ENCODE measurements at places on chromosomes 16 and 17.
A peak's percentile ranks its signal among the peaks of the same experiment; 100 is the strongest.

- no peak for DNase-seq
Observed at GRCh38 chr17:66620528-66620927, 214.4 kb upstream of the CACNG5 start.

DNA sequence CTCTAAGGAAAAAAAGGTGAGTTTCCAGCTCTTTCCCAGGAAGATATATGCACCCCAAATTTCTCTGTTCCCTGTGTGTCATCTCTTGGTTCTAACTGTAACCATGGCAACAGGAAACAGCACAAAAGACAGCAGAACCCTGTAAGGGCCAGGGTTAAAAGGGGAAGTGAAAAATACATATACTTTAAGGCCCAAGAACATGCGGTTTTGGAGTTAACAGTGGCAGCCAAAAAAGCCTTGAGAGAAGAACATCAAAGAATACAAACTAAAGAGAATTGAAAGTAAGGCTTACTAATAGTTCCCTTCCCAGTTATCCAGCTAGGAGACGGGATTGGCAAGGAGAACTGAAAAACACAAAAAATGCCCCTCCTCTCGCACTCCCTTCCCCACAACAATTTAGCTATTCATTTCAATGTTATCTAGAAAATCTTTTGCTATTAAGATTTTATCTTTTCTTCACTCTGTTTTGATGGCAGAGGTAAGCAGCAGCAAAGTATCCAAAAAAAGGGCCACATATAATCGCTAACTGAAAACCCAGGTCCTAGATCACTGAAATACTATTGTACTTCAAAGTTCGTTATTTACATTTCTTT lies 1.5 kb downstream of the SPOP start:
- DNase-seq: no peak

GRCh38 chr16:80570106-80570478 lies 29.3 kb downstream of the DYNLRB2 start:
- DNase-seq: no peak

DNA sequence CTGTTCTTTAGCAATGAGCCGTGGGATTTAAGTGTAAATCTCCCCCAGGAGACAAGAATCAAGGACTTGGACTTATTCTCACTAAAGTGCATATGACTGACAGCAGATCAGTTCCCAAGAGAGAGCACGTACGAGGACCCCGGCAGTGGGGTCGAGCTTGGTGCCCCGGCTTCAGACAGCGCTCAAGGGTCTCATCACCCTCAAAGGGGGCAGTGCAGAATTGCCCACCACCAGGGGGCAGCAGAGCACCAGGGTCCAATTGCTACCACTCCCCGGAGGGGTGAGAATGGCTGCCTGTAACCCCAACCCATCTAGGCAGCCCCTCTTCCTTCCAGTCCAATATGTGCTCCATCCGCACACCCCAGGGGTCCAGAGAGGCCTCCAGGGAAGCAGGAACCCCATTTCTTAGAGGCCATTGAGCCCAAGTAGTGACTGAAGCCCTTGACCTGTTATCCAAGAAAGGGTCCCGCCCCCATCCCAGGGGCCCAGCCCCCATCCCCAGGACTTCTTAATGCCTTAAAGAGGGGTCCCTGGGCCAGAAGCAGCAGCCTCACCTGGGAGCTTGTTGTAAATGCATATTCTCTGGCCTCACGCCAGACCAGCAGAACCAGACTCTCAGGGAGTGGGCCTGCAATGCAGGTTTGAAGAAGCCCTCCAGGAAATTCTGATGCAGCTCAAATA lies 86.1 kb downstream of the ZDHHC7 start:
- DNase-seq: peak; percentile 6

GRCh38 chr17:5248821-5249479 lies 14.3 kb upstream of the SCIMP start:
- no peak for DNase-seq

- no peak for DNase-seq
Observed at GRCh38 chr17:65058593-65058992, 2.1 kb upstream of the GNA13 start.

DNA sequence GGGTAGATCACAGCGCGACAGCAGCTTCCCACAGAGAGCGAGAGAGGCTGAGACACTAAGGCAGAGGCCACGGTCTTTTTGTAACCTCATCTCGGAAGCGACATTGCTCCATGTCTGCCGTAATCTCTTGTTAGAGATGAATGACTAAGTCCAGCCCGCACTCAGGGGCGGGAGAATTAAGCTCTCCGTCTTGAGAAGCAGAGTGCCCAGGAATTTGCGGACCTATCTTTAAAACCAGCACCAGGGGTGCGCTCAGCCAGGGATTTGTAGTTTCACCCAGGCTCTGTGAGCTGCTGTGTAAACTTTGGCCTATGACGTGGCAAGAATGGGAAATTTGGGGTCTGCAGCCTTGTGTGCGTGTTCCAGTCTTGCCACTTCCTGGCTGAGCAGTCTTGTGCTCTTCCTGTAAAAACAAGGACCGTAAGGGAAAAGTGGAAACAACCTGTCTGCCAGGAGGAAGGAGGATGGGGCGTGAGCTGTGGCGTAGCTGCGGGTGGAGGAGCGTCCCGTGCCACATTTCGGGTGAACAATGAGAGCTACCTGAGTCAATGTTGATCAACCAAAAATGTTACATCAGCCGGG lies 16.0 kb upstream of the JPH3 start:
- no peak for DNase-seq

DNA sequence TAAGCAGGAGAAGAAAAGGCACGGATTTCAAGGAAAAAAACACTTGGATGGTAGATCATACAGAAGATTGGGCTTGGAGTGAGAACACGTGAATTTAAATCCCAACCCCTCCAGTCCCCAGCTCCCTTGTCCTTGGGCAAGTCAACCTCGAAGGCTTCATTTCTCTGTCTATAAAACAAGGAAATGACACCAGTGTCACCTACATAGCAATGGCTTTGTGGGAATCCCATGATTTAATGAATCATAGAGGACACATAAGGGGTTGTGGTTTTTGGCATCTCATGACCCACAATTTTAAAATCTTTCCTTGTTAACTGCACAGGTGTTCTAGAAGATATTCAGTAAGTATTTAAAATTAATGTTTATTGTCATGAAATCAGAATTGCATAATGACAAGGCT lies 8.2 kb upstream of the CCL2 start:
- DNase-seq: no peak

DNA sequence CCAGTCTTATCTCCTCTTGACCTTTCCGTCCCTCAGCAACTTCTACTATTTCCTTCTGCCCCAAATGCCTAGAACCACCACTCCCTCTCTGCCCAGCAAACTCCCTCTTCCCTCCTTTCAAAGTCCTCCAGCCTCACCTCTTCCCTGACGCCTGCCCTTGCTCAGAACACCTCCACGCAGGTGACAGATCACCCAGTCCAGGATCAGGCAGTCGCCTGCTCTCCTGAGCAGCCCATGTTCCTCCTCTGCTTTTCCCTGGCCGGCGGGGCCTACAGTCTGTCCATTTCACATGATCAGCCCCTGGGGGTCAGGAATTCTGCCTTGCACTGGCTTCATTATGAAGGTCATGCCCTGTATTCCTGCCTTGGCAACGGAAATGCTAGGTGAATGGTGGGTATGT lies 422 bp downstream of the CD300LF start:
- DNase-seq: no peak

DNA sequence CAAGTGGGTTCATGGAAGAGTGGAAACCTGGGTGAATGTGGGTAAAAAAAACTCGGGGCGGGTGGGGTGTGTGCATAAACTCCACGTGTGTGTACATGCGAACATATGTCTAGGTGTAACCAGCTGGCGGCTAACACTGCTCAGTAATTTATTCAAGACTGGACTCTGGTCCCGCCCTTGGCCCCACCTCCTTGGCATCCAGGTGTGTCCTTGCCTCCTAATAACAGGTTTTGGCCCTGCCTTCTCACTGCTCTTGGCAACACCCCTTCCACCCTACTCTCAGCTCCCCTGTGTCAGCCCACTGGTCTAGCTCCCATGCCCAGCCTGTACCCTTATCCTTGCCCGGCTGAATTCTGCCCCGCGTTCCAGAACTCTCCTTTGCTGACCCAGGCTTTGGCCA lies 8.3 kb downstream of the FLII start:
- DNase-seq: peak; percentile 15

GRCh38 chr17:20142268-20142667 lies 133.1 kb downstream of the SPECC1 start:
- DNase-seq: no peak

DNA sequence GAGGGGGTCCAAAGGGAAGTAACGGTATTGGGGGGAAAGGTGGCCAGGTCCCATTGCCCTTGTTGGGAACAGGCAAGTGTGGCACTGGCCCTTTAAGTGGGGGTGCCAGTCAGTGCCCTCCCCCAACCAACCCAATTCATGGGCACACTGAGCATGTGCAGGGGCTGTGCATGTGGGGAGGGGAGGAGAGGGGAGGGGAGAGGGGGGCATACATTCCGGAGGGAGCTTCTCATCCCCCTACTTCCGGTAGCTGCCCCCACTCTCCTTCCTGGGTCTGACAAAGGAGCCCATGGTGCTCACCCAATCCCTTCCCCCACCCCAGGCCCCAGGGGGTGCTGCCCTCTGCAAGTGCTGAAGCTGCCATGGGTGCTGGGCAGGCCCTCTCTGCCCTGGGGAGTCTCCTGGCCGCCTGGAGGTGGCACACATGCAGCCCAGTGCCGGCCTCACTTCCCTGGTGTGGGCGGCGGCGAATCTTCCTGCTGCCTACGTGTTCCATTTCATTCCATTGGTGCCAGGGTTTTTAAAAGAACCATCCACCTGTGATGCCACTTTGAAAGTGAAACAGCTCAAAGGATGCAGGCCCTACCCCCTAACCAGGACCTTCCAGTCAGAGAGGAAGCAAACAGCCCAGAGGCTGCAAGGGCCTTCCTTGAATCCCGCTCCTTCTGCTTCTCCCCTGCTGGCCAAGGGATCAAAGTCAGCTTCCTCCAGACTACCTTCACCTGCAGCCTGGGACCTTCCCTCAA lies 11.0 kb downstream of the HEXIM2 start:
- peak; percentile 60 for DNase-seq

- no peak for DNase-seq
Observed at GRCh38 chr16:30185683-30186421, 2.5 kb downstream of the CORO1A start.

DNA sequence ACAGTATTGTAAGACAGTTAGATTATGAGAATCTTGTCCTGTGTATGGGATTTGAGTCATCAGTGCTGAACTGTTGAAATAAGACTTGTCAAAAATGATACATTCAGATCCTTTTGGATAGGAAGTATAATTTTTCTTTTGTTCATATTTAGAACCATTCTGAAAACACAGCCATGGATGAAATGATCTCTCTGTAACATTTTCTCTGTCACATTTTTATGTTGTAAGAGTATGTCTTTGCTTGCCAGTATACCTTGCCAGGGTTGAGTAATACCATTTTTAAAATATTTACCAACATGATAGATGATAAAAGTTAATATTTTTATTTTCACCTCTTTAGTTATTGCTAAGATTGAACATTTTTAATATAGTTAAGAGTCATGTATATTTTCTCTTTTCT lies 45.0 kb downstream of the NSRP1 start:
- no peak for DNase-seq

- no peak for DNase-seq
Observed at GRCh38 chr17:51422634-51423033, 162.3 kb downstream of the UTP18 start.

DNA sequence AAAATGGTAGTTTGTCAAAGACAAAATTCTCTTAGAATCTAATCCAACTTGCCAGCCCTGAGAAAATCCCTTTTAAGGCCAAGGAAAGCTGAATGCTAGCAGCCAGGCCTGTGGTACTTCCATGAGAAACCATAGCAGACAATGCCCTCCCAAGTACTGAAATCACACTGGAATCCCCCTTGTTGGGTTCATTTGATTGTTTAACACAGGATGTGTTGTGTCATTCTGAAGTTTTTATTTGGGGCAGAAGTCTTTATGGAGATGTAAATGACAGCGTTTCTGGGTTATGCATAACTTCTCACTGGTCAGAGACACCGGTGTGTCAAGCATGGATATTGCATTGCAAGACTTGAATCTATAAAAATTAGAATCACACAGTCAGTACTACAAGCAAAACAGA lies 6.0 kb upstream of the ARL2BP start:
- DNase-seq: no peak

DNA sequence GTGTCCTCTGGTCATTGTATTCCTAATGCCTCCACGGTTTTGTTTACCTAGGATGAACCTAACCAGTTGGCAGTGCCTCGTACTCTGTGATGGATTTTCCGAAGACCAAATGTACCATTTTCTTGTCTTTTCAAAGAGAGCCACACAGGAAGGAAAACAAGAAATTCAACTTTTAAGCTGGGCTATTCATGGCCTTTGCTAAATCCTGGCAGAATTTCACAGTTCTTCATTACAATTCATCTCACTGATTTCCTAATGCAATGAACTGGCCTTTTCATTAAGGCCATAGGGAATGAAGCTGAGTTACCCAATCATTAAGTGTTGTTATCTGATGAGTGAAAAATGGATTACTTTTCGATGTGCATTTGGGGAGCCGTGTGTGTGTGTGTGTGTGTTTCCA lies 7.9 kb upstream of the KCNJ16 start:
- no peak for DNase-seq

DNA sequence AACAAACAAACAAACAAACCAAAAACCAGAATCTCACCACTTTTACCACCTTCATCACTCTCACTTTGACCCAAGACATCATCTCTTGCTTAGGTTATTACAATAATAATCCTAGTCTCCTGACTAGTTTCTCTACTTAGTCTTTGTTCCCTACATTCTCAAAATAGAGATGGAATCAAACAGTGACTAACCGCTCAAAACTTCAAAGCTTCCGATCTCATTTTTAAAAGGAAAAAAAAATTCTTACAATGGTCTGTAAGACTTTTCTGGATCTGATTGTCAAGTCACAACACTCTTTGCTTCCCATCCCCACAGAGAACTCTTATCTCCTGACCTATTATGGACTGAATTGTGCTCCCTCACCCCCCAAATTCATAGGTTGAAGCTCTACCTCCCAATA lies 60.9 kb downstream of the SPAG9 start:
- DNase-seq: no peak

DNA sequence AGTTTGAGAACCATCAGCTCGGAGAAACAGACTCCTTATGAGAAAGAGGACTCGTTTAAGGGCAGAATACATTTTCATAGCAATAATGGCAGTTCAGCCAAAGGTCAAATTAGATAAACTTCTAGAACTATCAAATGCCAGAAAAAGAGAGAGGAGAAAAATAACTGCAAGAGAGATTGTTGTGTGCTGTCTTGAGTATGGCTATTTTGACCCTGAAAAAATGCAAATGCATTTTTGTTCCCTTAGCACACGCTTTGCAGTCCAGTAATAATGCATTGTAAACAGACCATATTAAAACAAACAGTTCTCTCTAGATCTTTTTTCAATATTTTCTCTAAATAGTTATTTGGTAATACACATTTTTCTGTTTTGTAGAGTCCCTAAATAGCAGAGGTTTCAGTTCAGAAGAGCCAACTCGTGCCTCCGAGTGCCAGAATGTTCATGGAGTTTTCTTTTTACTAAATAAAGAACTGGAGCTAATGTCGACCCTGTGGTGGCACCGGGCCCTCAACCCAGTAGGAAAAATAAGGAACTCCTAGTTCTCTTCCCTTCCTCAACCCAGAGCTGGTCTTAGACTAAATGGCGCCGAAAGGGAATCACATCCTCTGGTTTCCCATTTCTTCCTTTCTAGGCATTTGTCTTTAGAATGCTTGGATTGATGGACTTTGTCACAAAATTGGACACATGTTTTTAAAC lies 298.0 kb downstream of the MAP2K4 start:
- DNase-seq: no peak

GRCh38 chr16:71432906-71433305 lies 8.9 kb downstream of the TLE7 start:
- DNase-seq: no peak

GRCh38 chr16:75000481-75001081 lies 1.8 kb downstream of the ZNRF1 start:
- no peak for DNase-seq
